Fibroblast of the conjunctiva (primary cell): ENCODE measurements at places on chromosomes 1 and 21.

DNA sequence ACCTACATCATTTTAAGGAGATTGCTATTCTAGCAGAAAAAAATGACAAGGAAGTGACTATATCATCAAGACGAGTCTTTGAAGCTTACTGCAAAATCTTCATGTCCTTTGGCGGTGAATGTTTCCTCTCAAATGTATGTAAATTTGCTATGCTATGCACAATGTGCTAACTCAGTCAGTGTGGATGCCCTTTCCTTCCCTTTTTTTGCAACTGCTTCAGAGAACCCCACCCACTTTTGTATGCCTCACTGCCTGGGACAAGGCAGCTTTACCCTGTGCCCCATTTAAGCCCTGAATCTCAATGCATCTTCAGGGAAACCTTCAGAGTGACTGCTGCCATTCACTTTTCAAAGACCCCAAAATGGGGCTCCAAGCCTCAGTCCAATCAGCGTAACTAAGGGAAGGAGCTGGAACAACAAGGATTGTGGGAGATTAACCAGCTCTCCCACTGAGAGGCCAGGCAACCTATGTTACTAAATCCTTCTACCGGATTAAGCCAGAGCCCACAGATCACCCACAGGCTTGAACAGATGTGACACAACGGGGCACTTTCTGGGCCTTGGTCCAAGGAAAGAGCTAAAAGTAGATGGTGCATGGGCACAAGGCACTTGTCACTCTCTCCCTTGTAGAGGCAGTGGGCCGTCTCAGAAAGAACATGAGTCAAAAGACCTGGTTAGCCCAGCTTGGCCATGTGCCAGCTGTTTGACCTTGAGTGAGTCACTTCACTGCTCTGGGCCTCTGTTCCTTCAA is 154.4 kb downstream of the PLPP3 start:
- peak; percentile 41 for DNase-seq

DNA sequence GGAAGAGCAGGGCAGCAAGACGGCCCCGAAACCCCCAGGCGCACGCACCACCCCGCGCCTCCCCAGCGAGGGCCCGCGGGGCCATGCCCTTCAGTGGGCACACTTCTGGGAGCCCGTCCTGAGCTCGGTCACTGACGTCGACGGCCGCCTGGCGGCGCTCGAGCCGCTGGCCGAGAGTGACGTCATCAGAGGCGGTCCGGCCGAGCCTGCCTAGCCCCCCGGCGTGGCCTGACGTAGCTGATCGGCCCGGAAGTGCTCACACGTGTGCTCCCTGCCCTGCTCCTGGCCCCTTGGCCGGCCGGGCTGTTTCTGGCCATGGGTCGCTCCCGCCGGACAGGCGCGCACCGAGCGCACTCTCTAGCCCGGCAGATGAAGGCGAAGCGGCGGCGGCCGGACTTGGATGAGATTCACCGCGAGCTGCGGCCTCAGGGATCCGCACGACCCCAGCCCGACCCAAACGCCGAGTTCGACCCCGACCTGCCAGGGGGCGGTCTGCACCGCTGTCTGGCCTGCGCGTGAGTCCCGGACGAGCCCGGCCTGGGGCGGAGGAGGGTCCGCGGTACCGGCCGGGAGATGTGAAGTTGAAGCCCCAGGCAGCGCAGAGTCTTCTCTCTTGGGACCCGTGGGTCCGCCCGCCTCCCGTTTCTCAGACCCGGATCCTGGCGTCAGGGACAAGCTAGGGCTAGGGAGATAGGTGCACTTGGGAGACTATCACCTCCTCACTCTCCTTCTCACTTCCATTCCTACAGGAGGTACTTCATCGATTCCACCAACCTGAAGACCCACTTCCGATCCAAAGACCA is at the start of gene ZNF593:
Gene ZNF593, plus strand, starts transcription at position 240 of the 803 bp plus-strand sequence. Its CDS starts 76 bp downstream, at position 316.
- DNase-seq, result peak; percentile 81

DNA sequence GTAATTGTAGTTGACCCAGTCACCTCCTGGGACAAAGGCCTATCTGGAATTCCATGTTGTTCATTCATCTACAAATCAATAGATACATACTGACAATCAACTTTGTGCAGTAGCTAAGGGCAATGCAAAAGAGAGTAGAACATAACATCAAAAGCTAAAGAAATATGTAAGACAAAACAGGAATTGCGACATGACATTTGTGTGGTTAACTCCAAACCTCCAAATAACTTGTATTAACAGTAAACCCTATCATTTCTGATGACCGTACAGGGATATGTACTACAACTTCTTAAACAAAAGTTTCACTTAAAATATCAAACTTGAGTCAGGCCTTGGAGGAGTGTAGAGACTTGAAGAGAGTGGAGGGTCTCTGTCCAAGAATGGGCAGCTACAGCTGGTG is 317.6 kb downstream of the SPATA17 start:
- DNase-seq, result no peak

DNA sequence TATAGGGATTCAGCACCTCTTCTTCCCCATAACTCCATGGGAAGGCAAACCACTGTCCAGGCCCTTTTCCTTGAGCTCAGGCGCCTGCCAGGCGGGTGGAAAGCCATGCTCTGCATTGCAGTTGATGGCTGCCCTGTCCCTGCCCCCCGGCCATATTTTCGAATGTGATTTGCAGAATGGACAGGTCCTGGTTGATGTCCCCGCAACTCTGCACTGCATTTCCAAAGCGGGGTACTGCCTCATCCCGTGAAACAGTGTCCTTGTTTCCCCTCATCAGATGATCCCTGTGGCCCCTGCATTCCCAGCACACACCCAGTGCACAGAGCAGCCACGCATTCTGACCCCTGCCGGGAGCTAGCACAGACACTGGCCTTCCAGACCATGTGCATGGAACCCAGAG is 33.7 kb upstream of the SCMH1 start:
- DNase-seq, result no peak

- DNase-seq, result no peak
These were observed 16.6 kb upstream of the CACYBP start for GRCh38 chr1:174982971-174983689.

- no peak for DNase-seq
These were observed at the start of gene NOS1AP for GRCh38 chr1:162069334-162070093. NOS1AP (plus strand) TSS chr1:162069691; CDS start chr1:162070178, 487 bp downstream.

GRCh38 chr1:171179318-171180227 is 5.5 kb upstream of the FMO2 start:
- no peak for DNase-seq

GRCh38 chr1:169326956-169327268 is 40.7 kb downstream of the NME7 start:
- DNase-seq, result peak; percentile 4

DNA sequence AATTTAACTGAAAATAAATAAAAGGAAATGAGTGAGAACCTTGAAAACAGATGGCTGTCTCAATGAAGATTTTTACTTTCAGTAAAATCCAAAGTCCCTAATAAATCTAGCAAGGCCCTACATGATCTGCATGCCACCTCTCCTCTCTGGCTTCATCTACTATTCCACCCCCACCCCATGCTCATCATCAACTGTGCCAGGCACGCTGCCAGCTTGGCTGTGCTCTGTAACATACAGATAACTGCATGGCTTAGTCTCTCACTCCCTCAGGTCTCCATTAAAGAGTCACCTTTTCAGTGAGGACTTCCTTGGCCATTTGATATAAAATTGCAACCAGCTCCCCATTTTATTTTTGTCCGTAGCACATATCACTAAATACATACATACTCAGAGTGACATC is 26.7 kb downstream of the RGSL1 start:
- DNase-seq, result no peak

- no peak for DNase-seq
These were observed 185.7 kb downstream of the ST6GALNAC3 start for GRCh38 chr1:76260279-76260678.

DNA sequence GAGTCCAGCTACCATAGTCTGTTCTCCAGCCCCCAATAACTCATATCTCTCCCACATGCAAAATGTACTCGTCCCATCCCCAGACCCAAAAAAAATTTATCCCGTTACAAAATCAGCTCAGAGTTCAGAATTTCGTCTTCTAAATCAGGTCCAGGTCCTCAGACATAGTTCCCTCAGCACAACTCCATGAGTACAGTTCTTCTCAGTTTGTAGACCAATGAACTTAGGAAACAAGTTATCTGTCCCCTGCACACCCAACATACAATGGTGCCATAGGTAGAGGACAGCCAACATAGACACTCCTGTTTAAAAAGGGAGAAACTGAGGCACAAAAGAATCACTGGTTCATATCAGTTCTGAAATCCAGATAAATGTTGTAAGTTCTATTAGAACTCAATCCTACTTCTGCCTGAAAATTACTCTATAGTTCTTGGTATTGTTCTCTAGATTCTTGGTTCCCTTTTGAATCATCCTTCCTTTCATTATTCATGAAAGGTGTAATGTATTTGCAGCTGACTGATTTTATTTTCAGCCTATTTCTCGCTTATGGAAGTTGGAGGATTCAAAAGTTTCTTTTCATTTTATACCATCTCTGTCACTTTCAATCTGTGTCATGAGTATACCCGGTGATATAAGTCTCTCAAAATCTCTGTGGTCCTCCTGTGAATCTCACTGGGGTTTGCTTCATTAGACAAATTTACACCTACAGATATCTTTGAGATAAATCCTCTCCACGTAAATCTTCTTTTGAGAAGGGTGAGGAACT is 75.8 kb upstream of the TSPAN2 start:
- DNase-seq, result no peak

- no peak for DNase-seq
These were observed 178.4 kb downstream of the GRIK3 start for GRCh38 chr1:36855699-36856494.

DNA sequence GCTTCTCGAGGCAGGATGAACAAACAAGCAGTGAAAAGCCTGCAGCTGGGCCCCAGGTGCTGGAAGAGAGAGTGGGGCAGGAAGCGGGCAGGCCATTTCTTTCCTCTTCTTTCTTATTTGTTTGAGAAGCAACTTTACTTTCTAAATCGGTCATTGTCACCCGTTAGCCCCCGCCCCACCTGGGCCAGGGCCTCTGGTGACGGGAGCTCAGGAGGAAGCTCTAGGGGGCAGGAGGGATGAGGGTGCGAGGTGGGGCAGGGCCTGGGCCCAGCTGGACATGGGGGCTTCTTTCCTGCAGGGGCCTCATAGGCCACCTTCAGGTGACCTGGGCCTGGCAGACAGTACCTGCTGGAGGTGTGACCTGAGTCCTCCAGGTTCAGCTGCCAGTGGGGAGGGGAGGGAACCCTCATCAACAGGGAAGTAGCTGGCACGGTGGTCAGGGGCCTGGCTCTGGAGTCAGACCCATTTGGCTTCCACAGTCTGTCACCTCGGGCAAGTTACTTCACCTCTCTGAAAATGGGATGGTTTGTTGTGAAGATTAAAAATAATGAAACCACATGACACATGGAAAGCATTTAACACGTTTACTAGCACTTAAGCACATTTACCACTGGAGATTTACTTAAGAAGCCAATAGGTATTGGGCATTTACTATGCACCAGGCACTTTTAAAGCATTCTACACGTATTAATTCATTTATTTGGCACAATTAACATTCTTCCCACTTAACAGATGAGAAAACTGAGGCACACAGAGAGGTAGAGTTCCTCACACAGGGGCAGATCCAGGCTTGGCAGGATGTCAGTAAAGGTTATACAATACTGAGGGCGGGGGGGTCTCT is 54.1 kb upstream of the ID3 start:
- no peak for DNase-seq

DNA sequence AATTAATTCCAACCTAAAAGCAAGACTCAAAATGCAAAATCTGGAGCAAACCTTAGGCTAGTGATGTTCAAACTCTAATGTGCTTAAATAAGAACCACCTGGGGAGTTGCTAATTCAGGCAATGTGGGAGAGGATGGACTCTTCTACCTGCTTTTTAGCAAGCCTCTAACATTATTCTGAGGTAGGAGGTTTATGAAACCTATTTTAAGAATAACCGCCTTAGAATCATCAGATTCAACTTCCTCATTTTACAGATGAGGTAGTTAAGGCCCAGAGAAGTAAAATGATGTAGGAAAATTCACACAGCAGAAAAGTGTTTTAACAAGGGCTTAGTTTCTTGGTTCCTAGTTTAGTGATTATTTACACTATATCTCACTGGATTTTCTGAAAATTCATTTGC is 8.6 kb upstream of the NTNG1 start:
- no peak for DNase-seq

DNA sequence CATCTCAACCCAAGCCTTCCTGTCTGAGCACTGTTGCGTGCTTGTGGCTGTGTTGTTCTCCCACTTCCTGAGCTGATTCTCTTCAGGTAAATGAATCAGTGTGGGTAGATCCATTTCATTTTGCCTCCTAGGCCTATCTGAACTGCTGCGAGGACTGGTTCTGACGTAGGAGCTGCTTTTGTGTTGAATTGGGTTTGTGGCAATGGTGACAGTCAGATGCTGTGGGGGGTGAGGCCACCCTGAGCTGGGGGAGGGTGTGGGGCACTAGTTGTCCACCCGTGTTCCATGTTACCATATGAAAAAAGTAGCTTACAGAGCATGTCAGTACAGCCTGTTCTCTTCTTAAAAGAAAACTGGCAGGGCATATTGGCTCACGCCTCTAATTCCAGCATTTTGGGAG is 81.5 kb downstream of the MRPS6 start:
- DNase-seq, result no peak

DNA sequence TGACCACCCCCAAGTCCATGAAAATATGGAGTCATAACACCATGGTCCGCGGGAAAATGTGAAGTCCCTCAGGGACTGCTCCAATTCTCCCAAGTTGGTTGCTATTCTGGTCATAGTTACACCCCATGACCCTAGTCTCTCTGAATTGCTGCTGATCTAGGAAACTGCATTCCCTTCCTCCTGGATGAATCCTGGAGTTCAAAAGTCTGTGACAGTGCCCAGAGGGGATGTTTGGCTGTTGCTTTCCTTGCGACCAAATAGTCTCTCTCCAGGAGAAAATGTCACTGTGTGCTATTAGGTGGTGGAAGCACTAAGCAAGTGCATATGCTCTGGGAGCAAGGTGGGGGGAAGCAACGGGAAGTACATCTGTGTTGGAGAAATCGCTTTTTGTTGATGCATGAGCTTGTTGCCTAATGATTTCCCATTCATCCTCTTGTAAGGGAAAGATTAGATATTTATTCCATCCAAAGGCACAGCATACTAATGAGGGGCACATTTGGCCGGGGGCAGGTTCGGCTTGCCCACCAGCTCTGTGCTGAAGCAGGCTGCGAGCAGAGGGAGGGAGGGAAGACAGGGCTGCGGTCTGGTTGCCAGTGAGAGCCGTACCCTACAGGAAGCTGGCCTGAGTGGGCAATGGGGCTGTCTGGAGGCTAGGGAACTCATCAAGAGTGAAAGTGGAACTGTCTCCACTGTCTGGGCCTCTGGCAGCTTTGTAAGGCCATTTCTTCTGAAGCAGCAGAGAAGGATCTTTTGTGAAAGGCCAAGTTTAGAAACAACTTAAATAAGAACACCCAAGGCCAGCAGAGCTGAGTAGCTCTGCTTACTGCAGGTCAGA is 27.2 kb downstream of the SYT6 start:
- no peak for DNase-seq

- DNase-seq, result no peak
These were observed 36.5 kb downstream of the ZBTB17 start for GRCh38 chr1:15939181-15940109.

GRCh38 chr1:206963740-206964139 is 6.5 kb downstream of the FCAMR start:
- DNase-seq, result no peak

GRCh38 chr1:168320800-168321450 is 40.2 kb downstream of the TBX19 start:
- DNase-seq, result peak; percentile 63

GRCh38 chr1:35603941-35604340 is 30.8 kb downstream of the TFAP2E start:
- DNase-seq, result no peak

GRCh38 chr1:119651133-119651532 is 3.1 kb upstream of the ZNF697 start:
- no peak for DNase-seq

- no peak for DNase-seq
These were observed 442.0 kb upstream of the RUNX1 start for GRCh38 chr21:35491114-35491513.
